NCI-H1436 treated with DMSO at 0.1 percent for 48 hours (cell line): ENCODE measurements at places on chromosomes 13 and 19.

DNA sequence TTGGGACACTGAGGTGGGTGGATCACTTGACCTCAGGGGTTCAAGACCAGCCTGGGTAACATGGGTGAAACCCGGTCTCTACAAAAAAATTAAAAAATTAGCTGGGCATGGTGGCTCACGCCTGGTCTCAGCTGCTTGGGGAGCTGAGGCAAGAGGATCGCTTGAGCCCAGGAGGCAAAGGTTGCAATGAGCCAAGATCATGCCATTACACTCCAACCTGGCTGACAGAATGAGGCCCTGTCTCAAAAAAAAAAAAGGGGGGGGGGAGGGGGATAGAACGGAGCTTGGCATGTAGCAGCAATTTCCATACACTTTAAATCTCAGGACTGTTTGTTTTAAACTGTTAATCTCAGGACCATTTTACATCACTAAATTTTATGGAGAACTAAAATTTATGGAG, 2.2 kb downstream of the ACP7 start:
- no peak for DNase-seq

- DNase-seq, result no peak
These were observed 153.9 kb downstream of the DACH1 start for GRCh38 chr13:71712988-71713653.

GRCh38 chr13:89660752-89661151, 1686.7 kb upstream of the MIR17HG start:
- DNase-seq, result no peak

GRCh38 chr19:16944626-16945363, 56.0 kb downstream of the F2RL3 start:
- DNase-seq, result no peak

- no peak for DNase-seq
These were observed 344.6 kb downstream of the DNAJC15 start for GRCh38 chr13:43368003-43368402.

DNA sequence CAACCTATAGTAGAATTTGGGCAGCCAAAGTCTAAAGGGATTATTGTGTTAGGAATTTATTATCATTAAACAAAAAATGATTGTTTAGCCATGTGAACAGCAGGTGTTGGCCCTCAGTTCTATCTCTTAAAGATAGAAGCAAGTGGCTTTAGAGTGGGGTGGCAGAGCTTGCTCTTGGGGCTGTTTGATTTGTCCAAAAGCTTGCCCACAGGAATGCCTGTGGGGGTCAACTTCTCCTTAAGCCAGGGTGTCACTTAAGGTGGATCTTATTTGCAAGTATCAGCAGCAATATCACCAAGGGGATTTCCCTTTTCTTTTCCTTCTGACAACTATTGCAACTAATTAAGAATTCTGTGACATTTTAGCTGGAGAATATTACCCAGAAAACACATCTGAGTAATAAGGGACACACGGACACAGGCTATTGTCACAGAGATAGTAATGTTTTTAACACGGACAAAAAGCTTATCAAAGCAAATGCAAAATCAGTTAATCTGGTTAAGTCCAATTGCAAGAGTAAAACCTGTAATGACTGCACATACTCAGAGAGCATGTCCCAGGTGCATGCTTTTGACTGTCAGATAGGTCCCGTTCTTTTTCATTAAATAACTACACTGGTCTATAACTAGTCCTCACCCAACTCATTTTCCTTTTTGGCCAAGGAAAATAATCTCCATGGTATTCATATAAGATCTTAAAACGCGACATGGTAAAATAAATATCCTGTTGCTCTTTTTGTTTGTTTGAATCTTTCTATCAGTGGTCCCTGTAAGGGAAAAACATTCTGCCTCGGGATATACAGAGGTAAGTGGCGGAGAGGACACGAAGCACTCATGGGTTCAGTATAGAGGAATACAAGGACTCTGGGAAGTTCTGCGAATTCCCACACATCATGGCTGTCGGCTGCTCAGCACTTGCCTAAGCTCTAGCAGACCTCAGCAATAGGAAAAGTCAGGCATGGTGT, 172.1 kb upstream of the RFC3 start:
- no peak for DNase-seq

- DNase-seq, result no peak
These were observed 28.6 kb downstream of the PRAM1 start for GRCh38 chr19:8473648-8474476.

GRCh38 chr13:75474956-75475355, 7.0 kb downstream of the TBC1D4 start:
- DNase-seq, result no peak

DNA sequence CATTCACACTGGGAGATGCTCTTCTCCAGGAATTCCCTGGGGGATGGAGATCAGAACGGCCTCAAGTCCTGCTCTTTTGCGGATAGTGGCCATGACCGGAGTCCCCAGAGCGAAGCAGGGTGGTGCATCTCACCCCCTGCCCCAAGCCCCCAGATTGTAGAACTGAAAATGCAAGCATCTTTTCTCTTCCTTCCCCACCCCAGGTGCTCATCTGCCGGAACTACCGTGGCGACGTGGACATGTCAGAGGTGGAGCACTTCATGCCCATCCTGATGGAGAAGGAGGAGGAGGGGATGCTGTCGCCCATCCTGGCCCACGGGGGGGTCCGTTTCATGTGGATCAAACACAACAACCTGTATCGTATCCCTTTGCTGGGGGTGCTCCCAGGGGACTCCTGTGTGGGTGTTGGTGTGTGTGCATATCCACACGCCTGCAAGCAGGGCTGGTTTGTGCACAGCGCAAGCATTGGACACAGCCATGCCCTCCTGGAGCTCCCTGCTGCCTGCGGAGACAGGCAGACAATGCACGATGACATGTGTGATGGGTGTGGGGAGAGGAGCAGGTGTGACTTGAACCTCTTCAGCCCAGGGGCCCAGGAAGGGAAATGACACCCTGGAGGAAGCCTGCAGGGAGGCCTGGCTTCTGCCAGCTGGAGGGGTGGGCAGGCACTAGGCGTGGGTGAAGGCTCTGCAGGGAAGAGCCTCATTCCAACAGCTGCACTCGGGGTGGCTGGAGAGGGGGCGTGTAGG, 5.7 kb downstream of the AP1M1 start:
- DNase-seq, result no peak

DNA sequence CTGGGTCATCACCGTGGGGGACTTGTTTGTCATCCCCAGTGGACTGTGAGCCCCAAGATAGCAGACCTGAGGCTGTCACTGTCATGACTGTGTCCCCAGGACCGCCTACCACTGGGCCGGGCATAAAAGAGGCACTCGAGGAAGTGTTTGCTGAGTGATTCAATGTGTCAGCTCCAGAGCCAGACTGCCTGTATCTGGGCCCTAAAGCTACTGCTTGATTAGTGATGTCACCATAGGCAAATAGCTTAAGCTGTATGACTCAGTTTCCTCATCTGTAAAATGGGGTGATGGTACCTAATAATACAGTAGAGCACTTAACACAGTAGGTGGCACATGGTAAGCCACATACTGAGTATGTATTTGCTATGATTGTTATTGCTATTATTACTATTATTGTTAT, 11.2 kb upstream of the CEACAM19 start:
- no peak for DNase-seq

DNA sequence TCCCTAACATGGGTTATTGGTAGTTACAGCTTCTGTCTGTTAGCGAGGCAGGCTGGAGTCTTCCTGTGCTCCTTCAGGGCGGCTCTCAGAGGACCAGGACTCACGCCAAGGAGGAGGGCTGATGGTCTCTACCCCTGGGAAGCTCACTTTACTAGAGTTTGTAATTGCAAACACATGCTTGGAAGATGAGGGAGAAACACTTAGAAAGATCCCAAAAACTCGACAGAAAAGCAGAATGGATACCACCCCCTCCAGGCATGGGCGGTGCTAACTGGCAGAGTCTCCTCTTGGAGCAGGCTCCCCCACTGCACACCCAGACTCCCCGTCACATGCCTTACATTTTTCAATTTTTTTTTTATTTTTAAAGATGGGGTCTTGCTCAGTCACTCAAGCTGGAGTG, 62.0 kb downstream of the PARP4 start:
- no peak for DNase-seq

DNA sequence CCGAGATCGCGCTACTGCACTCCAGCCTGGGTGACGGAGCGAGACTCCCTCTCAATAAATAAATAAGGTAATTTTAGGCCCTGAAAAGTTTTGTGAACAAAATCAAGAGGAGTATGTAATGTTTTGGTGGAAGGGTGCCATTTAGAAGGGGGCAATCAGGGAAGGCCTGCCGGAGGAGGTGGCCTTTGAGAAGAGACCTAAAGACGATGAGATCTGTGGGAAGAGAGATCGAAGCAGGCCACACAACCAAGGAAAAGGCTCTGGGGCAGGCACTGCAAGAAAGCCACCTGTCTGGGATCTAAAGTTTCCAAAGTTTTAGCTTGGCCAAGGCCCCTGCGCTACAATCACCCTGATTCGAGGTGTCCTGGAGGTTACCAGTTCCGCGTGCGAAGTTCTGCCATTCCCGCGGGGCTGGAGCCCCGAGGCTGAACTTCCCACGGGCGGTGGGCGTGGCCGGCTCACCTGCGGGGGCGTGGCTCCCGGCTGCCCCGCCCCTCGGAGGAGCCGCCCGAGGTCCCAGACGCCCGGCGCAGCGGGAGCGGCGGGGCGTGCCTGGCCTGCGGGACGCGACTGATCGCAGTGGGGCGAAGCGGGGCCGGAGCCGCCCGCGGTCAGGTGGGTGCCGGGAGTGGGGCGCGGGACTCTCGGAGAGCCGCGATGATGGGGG, at the start of gene KLC3:
KLC3 (plus strand) TSS at position 519 of the 667 bp plus-strand sequence. CDS start 4,792 bp downstream, outside the sequence.
- DNase-seq, result no peak

GRCh38 chr19:54435551-54436016, 13.4 kb upstream of the LENG8 start:
- no peak for DNase-seq

- no peak for DNase-seq
These were observed 20.4 kb upstream of the MAB21L1 start for GRCh38 chr13:35496761-35497386.

GRCh38 chr19:2634960-2635359, 67.5 kb downstream of the GNG7 start:
- no peak for DNase-seq

DNA sequence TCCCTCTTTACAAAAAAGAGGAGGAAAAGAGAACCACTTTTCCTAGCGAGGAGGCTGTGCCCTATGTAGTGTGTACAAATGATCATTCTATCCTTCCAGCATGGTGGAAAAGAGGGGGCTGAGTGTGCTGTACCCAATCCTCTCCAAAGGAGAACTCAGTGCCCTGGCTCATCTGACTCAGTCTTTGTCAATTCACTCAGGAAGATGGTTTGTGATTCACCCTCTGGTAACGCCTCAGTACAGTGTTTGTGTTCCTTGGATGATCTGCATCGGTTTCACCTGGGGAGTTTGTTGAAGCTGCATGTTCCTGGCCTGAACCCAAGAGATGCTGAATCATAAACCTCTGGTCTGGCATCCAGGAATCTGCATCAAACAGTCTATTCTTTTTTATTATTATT, 18.3 kb upstream of the ENOX1 start:
- DNase-seq, result no peak

DNA sequence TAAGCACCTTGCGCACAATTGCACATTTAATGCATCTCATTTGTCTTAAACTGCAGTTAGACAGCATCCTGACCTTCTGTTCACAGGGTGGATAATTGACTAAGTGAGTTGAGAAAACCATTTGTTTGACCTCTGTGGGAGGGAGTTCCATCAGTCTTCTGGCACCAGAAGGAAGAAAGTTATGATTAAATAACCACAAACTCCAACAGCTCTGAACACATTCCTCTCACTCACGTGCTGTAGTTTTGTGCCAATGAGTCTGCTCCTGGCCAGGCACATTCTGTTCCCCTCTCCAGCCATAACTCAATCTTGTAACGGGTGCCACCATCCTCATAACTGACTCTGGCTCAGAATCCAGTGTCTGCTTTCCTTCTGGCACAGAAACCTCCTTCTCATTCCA, 817.2 kb downstream of the SLITRK1 start:
- no peak for DNase-seq

GRCh38 chr13:52405767-52406494, at the start of gene THSD1:
Gene THSD1, minus strand, starts transcription at chr13:52406172. Its CDS starts 3,572 bp downstream, at chr13:52402600.
- no peak for DNase-seq

GRCh38 chr13:31409678-31410356, 210.0 kb downstream of the B3GLCT start:
- DNase-seq, result no peak

DNA sequence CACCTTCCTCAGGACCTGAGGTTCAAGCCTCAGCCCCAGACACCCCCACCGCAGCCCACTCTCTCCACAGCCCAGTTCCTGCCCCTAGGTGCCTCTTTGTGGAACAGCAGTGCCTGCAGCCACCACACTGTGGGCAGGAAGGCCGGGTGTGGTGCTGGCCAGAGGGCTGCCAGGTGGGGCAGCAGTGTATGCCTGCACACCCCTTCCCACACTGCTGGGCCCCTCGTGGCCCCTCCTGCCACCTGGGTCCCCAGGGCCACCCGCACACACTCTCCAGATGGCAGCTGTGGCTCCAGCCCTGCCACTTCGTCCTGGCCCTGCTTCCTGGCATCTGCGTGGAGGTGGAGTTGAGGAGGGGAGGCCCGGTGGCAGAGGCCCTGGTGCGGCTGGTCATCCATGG, 35.1 kb downstream of the HPN start:
- no peak for DNase-seq

GRCh38 chr19:23273022-23273589, 22.9 kb upstream of the ZNF724 start:
- DNase-seq, result no peak

DNA sequence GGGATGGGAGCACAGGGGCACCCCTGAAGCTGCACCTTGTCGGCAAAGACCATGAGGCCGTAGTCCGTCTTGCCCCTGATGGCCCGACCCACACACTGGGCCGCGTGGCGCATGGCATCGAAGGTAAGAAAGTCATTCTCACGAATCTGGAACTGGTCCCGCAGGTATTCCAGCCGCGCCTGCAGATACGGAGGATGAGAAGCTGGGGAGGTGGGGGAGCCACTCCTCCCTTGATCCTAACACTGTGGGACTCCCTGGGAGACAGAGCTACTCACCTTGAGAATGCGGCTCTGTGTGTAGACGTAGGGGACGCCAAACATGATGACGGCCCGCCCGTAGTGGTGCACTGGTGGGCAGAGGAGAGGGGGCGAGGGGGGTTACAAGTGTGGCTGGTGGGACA, 11.9 kb downstream of the KLC3 start:
- no peak for DNase-seq

- no peak for DNase-seq
These were observed 22.0 kb downstream of the NDFIP2 start for GRCh38 chr13:79502859-79503468.

DNA sequence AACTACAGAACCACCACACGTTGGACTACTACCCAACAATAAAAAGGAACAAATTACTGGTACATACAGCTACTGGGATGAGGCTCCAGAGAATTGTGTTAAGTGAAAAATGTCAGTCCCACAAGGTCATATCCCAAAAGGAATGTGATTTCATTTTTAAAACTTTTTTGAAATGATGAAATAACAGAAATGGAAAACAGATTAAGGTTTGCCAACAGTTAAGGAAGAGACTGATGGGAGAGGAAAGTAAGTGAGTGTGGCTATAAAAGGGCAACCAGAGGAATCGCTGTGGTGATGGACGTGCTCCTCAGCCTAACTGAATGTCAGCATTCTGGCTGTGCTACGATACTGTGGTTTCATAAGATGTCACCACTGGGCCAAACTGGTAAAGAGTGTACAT, 512.8 kb downstream of the UQCRFS1 start:
- DNase-seq, result no peak

GRCh38 chr13:25291691-25292090, 4.4 kb upstream of the MTMR6 start:
- no peak for DNase-seq

GRCh38 chr13:96279904-96280303, 190.0 kb downstream of the HS6ST3 start:
- DNase-seq, result peak; percentile 9
